Stimulated activated CD4-positive, alpha-beta T cell treated with anti-CD3 and anti-CD28 coated beads, Interleukin-12 subunit alpha, Interleukin-12 subunit beta, amount 100 ng/mL, for 48 hours (primary cell): ENCODE measurements at places on chromosomes 6 and 20.

DNA sequence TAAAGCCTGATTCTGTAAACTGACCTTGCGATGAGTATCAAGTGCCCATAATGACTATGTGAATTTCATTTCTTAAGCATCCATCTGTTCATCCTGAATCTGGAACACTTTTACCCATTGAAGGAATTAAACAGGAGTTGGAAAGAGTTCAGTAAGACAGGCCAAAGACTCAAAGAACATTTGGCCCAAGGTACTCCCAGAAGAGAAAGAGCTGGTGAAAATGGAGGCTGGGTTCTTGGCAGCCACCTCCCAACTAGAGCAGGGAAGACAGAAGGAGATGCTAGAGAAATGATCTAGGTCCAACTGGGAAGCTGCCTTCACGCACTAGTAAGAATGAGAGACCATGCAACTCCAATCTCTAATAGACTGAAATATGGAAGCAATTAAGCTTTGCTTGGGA, 290.8 kb upstream of the RNF24 start:
- DNase-seq: no peak

DNA sequence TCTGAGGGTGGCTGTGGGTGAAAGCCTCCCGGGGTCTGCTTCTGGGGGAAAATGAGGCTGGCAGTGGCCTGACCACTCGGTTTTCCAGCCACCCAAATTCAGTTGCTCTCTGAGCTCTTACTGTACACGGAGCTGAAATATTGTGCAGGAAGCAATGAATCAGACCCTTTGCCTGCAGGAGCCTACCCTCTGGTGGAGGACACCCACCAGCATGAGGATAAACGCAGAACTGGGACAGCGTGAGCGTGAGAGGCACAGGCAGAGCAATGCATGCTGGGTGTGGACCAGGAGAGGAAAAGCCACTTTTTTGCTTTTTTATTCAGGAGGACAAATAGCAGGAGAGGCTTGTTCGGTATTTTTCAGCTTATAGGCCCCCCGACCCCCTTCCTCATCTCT, 298.0 kb downstream of the QKI start:
- no peak for DNase-seq

- no peak for DNase-seq
Measured at GRCh38 chr6:158213925-158214674, 46.0 kb downstream of the GTF2H5 start.

DNA sequence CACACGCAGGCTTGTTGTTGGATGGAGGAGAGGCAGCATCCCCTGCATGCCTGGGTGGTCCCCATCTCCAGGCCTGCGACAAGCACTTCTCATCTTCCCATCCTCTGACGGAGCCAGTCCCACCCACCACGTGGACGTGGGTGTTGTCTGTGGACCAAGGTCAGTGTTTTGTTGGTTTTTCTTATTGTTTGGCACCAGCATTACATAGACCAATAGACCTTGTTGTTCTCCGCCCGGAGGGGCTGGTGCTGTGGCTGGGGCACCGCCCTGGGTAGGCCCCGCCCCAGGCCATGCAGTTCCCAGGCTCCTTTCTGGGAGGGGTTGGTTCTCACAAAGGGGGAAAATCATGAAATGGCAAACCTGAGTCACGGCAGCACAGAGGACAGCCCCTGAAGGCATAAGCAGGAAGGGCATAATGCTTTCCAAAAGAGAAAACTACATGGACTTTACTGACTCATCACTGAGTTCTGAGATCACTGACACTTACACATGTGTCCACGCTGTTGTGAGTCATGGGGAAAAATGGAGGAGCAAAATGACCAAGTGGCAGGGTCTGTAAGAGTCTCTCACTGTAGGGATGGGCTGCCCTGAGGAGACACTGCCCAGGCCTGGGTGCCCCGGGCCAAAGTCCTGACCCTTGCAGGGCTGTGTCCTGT, 90.8 kb downstream of the THBS2 start:
- DNase-seq: no peak

DNA sequence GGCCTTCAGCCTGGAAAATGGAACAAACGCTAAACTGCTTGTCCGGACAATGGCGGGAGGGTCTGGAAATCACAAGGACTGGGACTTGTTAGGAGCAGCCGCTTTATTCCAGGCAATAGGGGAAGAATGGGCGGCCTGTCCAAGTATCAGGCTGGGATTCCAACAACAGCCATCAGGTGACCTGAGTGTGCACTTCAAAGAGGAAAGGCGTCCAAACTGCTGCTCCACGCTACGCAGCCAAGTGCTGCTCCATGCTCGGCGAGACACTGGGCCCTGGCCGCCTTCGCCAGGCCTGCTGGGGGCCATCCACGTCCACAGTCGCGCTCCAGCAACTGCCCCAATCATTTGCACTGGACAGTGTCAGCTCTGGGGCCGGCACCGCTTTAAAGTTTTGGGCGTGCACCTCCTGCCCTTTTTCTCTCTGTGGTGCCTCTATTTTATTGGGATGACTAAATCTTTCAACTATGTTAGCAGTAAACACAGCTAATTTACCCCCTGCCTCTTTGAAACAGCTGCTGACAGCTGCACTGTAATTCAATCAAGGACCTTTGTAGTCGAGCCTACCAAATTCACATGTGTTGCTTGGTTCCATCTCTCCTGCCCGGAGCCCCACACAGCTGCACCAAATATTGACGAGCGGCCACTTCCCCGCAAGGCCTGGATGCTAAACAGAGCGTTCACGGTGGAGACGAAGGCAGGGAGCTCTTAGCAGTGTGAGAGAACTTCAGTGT, 98.3 kb downstream of the BMP7 start:
- DNase-seq: no peak

DNA sequence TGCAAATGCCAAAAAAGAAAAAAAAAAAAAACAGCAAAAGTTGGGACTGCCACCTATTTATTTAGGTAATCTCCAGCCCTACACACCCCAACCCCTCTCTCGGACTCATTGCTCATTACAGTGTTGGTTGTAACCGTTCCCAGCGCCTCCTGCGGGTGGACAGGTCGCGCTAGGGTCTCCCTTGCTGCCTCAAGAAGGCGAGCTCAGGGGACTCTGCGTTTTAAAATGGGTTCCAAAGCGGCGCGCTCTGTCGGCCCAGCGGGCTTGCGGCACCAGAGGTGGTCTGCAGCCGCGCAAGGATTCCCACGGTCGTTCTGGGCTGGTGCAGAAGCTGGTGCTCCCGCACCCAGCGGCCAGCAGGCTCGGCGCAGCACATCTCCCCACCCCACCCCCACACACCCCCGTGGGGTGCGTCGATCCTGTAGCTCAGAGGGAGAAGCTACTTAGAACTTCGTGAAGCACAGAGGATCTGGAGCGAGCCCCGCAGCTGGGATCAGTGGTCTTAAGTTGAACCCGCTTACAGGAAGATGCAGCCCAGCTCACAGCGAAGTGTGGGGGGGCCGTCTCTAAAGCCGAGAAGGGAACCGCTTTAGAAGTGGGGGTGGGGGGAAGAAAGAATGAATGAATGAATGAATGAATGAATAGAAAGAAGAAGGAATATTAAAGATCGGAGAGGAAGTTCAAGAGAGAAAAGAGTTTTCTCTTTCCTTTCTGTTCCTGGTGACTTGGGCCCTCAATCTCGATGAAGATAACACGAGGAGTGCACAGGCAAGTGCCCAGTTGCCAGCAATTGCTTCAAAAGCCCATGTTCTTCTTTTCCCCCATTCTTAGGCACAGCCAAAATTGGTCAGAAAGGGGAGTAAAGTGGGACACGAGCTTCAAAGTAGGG, 780 bp downstream of the TFAP2A start:
- no peak for DNase-seq

- no peak for DNase-seq
Measured at GRCh38 chr6:137685798-137686375, 181.2 kb upstream of the TNFAIP3 start.
